Stimulated activated CD4-positive, alpha-beta T cell treated with anti-CD3 and anti-CD28 coated beads, Interleukin-4, amount 100 ng/mL, for 48 hours (primary cell): ENCODE measurements at places on chromosomes 11 and 22.

- DNase-seq, result no peak
Measured at GRCh38 chr11:112163875-112164685, at the start of gene IL18. TSS of gene IL18 (minus strand) at chr11:112164094. CDS start at chr11:112155053, 9,041 bp downstream.

GRCh38 chr11:27456795-27457329 lies 15.7 kb downstream of the LGR4 start:
- no peak for DNase-seq

DNA sequence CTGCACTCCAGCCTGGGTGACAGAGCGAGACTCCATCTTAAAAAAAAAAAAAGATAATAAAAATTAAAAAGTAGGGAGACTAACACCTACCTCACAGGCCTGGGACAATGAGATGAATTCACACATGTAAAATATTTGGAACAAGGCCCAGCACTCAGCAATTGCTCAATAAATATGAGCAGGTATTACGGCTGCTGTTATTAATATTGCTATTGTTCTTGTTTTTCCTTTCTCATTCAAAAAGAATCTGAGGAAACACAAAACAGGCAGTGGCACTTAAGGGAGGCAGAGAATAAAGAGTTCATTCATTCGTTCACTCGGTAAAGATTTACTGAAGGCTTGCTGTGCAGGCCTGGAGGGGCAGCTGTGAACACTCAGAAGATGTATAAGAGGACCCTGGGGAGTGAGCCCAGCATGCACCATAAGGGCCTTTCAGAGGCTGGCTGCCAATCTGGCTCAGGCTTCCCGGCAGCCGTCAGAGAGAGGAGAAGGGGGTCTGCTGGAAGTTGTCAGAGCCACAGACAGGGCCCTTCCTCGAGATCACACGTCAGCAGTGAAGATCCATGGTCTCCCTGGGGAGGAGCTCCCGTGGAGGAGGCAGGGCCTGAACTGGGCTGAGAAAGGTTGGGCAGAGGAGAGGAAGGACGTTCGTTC lies 51.6 kb upstream of the TCF20 start:
- no peak for DNase-seq

GRCh38 chr11:20310137-20310536 lies 53.4 kb upstream of the HTATIP2 start:
- DNase-seq, result no peak

- DNase-seq, result no peak
Measured at GRCh38 chr11:102972853-102973252, 17.3 kb upstream of the MMP13 start.

- DNase-seq, result no peak
Measured at GRCh38 chr11:1226226-1226985, 3.5 kb downstream of the MUC5B start.

GRCh38 chr11:78731027-78731426 lies 156.4 kb upstream of the NARS2 start:
- no peak for DNase-seq

DNA sequence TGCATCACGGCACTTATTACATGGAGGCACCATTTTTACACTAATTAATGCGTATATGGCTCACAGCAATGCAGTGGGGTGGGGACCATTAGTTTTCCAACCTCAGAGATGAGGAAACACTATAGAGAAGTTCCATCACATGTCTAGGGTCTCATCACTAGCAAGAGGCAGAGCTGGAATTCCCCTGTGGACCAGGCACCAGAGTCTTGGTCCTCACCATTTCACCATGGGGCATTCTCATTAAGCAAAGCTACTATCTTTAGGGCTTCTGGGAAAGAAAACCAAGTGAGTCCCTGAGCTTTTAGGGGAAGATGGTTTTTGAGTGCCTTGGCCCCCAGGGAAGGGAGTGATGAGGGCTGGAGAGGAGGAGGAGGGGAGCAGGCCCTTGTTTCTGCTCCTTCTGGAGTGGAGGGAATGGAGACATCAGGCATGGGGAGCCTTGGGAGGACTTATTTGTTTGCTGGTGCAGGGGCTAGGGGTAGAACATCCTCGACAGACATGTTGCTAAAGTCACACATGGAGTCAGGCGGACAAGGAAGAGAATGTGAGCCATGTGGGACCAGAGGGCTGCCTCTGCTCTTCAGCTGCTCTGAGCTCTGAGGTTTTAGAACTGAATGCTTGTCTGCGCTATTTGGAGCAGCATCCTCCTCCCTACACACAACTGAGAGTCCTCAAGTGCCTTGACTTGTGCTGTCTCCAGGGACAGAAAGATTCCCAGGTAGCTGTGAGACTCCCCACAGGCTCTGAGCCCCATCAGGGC lies 40.3 kb upstream of the ZBED5 start:
- no peak for DNase-seq

- no peak for DNase-seq
Measured at GRCh38 chr11:134417871-134418840, 6.1 kb upstream of the B3GAT1 start.

DNA sequence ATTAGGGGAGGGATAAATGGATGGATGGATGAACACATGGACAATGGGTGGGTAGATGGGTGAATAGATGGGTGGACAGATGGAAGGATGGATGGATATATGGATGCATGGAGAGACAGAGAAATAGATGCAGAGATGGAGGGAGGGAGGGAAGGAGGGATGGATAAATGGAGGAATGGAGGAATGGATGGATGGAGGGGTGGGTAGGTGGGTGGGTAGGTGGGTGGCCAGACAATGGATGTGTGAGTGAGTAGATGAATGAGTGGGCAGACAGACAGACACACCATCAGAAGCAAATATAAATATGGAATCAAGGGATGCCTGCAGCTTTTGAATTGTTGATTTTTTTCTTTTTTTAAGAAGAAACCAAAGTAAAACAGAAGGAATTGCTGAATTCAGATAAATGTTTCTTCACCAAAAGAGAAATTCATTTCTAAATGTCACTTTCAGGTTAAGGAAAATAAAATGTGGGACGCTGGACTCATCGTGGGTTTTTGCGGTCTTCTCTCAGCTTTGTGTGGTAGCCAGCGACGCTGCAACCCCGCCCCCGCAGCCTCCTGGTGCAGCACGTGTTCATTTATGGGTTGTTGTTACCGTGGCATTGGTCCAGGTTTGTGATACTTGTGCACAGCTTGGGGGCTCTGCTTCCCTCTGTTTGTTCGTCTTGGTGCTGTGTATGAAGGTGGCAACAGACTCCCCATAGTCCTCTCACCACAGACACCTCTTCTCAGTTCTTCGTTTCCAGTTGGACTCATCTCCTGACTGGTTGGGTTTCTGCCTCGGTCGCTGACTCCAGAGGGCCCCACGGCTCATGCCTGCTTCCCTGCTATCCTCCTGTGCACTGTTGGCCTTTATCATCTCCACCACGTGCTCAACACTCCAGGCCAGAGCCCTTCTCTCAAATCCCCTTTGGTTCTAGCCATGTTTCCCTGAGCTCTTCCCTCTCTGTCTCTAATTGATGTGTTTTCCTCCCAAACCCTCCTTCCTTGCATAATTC lies 76.4 kb downstream of the CDKN1C start:
- no peak for DNase-seq

DNA sequence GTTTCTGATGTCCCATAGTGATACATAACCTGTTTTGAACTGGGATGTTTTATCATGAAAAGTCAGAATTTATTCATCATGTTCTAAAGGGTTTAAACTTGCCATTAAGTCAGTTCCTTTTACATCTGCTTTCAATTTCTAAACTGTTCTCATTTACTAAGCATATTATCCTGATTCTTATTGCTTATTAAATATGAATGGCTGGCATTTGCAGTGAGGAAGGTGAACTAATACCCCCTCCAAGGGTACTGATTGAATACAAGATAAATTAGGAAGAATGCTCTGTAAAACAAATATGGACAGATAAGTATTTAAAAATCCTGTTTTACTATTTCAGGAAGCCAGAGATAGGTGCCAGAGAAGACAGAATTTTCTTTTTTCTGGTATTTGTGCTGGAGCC lies 70.8 kb upstream of the HORMAD2 start:
- DNase-seq, result no peak

DNA sequence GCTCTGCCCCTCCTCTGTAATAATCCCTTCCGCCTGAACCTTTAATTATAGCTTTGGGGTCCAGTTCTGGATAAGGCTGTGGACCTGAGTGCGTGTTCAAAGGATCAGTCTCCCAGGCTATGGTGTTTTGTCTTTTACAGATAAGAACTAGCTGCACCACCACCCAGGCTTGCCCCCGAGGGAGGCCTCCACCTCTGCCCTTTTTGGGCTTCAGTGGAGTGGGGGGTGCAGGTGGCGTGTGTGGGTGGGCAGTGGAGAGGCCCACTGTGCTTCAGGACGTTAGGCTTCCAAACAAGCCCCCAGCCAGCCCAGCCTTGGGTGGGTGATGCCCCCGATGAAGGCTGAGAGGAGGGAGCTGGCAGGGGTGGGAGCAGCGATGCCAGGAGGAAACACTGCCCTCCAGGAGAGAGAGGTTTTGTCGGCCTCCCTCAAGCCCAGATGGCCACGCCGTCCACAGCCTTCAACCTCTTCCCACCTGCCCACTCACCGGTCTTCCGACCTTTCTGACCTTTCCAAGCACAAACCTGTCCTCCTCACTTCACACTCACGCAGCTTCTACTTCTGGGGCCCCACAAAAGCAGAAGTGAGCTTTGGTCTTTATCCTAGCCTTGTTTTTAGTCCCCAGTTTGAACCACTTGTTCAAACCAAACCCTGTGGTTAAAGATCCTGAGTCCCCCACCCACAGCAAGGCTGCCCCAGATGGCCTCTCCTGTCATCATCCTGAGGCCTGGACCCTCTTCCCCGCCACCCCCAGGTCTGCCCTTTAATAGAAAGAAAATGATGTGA lies 20.4 kb downstream of the PSMD13 start:
- no peak for DNase-seq

- no peak for DNase-seq
Measured at GRCh38 chr11:86802146-86802545, 1.8 kb downstream of the PRSS23 start.

DNA sequence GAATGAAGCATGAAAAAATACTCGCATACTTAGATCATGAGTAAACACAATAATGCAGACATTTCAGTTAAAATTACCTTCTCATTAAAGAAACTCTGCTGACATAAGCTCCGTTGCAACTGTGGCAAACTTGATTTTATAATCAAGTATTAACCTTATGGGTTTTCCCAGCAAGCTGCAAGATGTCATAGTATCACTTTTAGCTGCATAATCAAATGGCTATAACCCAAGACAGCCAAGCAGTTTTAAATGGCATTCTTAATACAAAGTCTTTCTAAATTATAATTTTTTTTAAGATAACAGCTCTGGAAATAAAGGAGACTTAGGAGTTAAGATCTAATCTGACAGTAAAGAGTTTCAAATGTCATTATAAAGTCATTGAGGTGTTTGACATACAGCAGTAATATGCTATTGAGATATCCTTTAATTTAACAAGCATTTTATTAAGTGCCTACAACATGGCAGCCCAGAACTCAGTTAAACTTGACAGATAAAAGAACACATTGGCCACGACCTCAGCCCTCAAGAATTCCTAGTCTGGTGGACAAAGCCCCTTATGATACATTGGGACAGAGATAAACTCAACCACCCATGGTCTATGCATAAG lies 163.1 kb upstream of the FAT3 start:
- no peak for DNase-seq
